RWPE2 (cell line): ENCODE measurements at places on chromosomes 12 and 14.

DNA sequence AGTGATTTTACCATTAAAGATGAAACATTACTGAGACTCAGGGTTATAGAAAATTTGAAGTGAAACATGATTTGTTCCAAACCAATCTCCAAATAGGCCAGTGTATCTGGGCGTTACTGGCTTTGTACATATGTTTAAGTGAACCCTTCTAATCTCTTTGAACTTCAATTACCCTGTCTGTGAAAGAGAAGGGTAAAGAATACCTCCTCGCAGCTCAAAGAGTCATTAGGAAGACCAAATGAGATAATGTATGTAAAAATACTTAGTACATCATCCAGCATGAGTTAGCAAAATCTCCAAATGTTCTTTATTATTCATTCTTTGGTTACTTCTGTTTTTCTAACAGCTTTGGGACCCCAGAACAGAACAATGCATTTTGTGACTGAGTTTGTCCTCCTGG is at the start of gene OR11H6:
Gene OR11H6 (plus strand): TSS at position 301 of the 400 bp plus-strand sequence. CDS start 0 bp downstream, at position 301.
- no peak for DNase-seq

DNA sequence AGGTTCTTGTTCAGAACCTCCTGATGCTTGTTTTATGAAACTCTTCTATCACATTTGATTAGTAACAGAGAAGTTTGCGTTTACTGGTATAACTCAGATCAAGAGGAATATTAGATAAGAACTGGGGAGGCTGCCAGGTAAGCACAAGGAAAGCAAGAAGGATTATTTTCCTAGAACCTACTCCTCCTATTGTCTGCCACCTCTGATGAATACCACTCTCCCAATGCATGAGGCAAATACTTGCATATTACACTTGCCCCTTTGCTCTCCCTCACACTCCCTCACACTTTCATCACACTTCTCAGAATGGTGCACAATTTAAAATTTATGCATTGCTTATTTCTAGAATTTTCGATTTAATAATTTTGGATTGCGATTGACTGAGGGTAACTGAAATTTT is 43.6 kb downstream of the LIN7A start:
- DNase-seq = no peak

DNA sequence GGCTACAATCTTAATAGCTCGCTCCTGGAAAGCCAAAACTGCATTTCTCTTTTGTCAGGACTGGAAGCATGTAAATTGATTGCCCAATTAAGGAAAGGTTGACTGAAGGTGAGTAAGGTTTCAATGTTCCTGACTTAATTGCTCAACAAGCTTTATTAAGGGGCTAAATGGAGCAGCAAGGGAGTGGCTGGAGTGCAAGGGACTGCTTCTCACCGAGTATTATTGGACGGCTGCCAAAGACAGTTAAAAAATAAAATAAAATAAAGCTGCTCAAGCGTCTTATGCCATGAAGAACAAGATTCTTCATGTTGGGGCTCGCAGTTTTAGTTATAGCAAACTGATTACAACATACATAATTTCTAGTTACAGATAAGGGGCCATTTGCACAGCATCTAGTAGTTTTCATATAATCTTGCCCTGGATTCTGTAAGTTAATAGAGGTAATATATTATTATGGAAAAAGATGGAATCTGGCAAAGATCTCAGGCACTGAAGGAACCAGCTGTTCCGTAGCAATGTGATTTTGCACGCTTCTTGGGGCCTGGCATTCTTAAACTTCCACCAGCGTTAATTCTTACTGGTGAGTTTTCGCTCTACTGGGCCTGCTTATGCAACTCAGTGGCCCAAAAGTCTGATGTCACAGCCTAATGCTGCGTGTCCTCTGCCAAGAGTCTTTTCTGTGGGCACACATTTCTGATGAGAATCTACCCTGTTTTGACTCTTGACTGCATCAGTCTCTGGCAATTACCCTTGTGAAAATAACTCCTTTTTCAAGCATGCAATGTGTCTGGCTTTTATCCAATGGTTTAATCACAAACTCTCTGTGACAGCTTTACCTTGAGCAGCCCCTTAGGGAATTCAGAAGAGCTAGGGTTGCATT is 108.5 kb downstream of the SLC38A1 start:
- DNase-seq = peak; percentile 76

GRCh38 chr12:27807063-27807703 is 27.1 kb upstream of the MANSC4 start:
- DNase-seq = no peak

GRCh38 chr14:97458255-97458654 is 661.1 kb downstream of the VRK1 start:
- no peak for DNase-seq

DNA sequence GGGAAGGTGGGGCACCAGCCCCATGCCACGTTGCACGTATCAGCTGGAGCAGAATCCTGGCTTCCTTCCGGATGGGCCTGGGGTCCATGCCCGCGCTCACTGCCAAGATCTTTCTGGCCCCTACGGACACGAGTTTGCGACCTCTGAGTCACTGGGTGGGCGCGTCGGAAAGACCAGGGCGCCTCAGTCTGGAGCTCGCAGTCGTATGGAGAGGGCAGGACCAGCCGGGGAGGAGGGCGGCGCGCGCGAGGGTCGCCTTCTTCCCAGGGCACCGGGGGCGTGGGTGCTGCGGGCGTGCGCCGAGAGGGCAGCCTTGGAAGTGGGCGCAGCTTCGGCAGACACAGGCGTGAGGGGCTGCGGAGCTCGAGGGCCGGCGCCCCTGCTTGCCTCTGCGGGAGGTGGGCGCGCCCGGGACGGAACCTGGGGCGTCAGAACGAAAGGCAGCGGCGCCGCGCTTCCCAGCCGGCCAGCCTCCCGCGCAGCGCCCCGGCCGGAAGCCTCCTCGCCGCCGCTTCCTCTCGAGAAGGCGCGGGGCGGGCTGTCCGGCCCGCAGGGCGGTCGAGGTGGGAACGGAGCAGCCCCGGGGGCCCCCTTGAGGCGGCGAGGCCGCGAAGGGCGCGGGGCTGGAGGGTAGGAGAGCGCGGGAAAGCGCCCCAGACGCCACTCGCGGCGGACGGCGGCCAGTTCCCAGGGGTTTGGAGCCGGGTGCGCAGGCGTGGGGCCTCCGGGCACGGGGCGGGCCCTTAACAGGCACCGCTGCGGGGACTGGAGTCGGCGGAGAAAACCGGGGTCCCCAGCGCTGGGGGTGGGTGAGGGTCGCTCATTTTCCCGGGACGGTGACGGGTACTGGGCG is at the start of gene ARL6IP4:
Gene ARL6IP4 (plus strand): TSS at position 499 of the 853 bp plus-strand sequence. CDS start 459 bp downstream, outside the sequence.
- peak; percentile 61 for DNase-seq

DNA sequence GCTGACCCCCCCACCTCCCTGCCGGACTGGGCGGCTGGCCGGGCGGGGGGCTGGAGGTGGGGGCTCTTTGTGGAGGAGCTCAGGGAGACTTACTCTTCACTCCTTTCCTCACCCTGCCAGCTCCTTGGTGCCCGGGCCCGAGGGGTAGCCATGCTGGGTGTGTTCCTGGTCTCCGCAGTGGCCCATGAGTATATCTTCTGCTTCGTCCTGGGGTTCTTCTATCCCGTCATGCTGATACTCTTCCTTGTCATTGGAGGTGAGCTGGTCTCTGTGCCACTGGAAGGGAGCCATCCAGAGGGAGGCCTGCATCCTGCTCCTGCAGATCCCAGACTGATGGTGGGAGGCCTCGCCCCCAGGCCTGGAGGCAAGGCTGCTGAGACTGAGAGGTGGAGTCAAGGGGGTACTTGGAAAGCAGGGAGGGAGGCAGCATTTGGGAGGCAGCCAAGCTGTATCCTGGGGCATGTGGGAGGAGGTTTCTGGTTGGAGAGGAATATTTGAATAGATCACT is 19.7 kb downstream of the SOAT2 start:
- DNase-seq = no peak

DNA sequence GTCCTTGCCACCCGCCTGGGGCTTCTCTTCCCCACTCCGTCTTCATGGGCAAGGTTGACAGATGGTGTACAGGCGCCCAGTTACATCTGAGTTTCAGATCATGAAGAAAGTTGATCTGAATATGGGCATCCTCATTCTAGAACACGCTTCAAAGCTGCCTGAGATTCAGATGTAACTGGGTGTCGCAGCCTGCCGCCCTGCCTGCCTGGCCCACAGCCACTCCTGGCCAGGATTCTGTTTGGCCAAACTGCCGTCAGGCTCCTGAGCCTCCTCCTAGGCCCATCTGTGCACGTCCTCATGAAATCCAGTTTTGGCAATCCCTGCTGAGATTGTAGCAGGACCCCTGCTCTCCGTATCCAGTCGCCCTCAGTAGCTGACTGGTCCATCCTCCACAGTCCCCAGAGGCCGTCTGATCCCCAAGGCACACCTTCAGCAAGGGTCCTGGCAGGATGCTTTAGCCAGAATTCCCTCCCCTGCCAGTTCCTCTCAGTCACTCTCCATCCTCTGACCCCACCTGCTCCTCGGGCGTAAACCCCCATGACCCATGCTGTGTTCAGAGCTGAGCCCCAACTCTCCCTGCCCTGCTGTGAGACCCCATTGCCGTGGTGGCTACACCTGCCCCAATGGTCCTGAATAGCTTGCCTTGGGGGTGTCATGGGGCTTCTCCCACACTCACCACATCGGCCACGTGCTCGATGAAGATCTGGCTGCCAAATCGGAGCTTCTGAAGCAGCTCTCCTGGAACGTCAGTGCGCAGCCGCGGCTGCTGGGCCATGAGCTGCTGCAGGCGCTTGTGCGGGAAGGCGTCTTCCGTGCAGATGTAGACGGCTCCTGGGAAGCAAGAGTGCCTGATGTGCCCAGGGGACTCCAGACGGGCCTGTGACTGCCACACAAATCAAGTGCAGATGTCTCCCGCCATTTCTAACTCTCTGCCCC is 12.5 kb downstream of the XRCC3 start:
- no peak for DNase-seq

- no peak for DNase-seq
These were observed 154.6 kb upstream of the MYL2 start for GRCh38 chr12:111074965-111075364.

DNA sequence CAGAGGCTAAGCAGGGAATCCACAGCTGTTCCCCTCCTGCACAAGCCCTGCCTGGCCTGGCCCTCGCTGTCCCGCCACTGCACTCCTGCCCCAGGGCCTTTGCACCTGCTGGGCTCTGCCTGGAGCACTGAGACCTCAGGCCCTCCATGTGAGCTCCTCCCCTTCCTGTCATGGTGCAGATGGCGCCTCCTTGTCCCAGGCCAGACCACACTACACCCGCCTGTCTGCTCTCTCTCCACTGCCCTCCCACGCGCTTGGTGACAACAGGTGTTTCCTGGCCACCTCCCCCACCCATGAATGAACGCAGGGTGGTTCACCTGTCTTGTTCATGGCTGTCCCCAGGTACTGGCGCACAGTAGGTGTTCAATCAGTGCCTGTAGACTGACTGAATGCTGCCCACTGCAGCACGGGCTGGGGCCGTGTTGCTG is 82.9 kb downstream of the NCOR2 start:
- no peak for DNase-seq

GRCh38 chr14:59463787-59464485 is 1.2 kb downstream of the GPR135 start:
- DNase-seq = no peak

DNA sequence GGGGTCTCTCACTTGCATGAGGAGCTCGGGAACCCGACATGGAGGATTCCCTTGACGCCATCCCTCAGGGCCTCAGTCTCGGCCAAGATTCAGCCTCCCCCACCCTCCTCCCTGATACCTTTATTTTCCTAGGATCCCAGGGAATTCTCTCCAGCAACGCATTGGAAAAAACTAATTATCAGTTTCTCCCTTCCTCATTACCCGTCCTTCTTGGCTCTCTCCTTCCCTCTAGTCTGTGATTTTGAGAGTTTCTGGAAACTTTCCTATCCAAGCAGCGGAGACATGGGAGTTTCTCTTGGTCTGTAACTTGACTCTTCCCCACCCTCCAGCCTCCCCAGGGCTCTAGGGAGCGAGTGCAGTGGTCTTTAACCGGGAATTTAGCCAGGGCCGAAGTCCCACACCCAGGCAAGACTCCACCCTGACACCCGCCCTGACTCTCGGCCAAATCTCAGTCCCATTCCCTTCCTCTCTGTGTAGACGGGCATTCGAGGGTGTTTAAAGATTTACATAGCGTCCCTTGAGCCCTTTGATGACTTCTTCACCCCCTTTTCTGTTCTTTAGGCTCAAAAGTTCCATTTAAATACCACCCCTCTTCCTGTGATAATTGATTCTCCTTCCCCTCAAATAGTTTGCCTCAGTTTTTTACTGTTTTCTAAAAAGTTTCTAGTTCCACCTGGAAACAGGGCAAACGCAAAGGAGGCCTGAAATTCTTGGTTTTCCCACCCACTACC is 6.7 kb downstream of the HOXC5 start:
- DNase-seq = no peak

DNA sequence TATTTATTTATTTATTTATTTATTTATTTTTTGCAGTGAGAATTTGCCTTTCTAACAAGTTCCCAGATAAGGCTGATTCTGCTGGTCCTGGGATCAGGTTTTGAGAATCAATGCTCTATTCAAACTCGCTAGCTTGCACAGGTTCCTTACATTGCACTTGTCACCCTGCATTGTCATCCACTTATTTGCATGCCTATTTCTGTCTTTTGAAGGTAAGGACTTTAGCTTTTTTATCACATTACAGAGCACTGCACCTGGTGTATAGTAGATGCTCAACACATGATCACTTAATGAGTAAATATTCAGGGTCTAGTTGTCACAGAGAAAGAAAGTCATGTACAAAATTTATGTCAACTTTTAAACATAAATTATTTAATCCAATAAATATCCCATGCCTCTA is 219.7 kb upstream of the BTG1 start:
- no peak for DNase-seq

- peak; percentile 70 for DNase-seq
These were observed 23.8 kb upstream of the KIF26A start for GRCh38 chr14:104114421-104115130.

GRCh38 chr12:96462571-96463280 is 26.7 kb upstream of the CFAP54 start:
- DNase-seq = no peak

DNA sequence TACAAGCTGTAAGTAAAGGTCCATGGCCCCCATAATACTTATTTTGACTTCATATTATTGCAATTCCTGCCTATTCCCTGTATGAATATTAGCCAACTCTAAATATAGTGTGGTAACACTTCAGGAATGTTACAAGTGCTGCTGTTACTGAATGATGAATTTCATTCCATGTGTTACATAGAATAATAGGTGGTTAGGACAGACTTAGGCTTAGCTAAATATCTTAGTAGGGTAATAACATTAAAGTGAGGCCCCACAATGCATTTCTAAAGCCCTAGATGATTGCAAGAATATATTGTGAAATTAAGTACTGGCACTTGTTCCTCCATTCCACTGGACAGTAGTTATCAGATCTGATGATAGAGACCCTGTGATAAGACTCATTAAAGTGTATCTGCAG is 182.7 kb downstream of the PCNX1 start:
- DNase-seq = no peak

DNA sequence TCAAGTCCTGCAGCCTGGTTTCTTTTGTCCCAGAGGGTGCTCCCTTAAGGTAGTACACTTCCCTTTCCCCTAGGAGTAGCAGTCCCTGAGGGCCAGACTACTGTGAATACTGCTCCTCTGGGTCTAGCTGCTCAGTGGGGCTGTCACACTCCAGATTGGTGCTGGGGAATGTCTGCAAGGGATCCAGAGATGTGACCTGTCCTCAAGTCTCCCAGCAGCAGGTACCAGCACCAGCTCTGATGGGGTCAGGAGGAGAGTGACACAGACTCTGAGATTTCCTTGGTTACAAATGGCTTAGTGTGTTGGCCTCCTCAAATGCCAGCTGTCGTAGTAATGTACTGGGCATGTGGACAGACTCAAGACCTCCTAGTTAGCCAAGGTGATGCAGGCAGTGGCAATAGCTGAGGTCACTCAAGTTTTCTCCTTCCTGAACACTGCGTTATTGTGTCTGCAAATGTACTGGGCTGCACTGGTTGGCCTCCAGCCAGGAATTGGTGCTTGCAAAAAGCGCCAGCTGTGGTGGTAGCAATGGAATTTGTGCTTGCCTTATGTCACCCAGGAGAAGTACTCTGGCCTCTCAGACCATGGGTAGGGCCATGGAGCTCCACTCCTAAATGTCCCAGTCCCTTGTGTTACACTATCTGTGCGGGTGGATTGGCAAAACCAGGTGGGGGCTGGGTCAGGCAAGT is 36.4 kb upstream of the AEBP2 start:
- DNase-seq = no peak
